ENCODE measurements at places on chromosomes 1 and 21.

- no peak for DNase-seq
These were observed 7.1 kb upstream of the ZNF697 start for GRCh38 chr1:119655154-119655553.

GRCh38 chr1:17347769-17348592 is 24.0 kb upstream of the PADI6 start:
- DNase-seq = no peak

DNA sequence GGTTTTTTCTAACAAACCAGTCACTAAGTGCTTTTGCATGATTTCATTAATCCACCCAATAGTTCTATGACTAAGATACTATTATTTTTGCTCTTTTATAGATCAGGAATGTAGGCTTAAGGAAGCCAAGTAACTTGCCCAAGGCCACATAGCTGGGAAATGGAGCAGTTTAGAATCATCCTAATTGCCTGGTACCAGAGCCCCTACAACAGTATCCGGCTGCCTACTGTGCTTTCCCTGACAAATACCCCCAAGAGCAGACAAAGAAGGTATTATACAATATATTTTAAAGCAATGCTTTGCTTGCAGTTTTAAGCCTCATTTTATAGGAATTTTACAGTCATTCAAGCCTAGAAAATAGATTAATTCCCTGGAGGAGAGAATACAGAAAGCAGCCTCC is 45.5 kb upstream of the RASAL2 start:
- DNase-seq = no peak

DNA sequence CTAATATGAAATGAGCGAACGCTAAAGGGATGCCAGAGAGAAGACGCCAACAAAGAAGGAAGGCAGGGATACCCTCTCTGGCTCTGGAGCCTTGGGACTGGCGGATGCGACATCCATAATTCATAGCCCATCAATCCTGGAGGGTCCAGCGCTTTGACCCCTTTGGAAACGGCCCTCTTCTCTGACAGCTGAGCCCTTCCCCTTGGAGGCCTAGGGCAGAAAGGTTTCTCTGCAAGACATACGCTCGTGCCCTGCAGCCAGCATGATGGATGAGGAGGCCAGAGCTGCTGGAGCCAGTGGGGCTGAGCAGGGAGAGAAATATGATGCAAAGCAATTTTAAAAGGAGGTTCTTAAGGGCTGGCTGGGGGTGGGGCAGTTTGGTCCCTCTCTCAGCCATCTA is 22.2 kb downstream of the OPTC start:
- DNase-seq = no peak

DNA sequence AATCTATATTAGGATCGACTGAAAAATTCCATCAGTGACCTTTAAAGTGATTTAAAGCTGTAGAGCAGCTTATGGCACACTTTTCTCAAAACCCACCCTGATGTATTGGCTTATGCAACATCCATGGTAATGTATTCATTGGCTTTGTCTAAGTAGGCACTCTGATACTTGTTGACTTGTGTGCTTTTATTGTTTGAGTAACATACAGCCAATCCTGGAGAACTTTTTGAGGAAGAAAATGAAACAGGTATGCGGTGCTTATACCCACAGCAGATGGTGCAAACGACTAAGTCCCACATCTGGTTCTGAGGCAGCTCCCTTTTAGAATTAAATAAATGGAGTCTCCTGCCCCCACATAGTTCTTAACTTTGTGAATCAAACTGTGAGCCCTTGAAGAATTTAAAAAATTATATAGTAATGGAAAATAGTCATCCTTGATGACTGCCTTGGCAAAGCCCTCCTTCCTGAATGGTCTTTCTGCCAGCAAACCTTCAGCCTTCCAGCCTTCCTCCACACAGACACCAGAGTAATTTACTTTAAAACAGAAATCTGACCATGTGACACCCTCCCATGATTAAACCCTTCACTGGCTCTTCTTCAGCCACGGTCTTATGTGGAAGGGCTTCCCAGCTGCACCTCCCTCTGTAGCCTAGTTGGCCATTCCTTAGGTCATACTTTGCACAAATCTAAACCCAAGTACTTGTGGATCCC is 116.0 kb downstream of the BCAR3 start:
- DNase-seq = no peak

DNA sequence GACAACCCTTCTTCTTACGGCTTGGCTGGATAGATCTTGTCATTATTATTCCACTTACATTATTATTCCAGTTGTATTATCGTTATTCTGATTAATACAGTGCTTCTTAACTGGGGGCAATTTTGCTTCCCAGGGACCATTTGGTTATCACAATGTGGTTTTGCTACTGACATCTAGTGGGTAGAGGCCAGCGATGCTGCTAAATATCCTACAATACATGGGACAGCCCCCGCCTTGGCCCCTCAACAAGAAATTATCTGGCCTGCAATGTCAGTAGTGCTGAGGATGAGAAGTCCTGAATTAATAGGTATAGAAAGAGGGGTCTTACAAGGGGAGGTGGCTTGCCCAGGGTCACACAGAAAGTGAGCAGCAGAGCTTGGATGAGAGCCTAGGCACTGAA is 105.6 kb downstream of the PTPRU start:
- no peak for DNase-seq

DNA sequence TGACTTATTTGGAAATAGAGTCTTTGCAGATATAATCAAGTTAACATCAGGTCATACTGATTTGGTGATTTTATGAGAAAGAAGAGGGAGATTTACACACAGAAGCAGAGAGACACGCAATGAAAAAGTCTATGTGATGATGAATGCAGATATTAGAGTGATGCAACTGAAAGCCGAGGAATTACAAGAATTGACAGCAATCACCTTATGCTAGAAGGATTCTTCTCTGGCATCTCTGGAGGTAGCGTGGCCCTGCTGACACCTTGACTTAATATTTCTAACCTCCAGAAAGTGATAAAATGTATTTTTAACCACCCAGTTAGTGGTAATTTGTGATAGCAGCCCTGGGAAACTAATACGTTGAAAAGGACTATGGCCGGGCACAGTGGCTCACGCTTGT is 14.2 kb upstream of the CFH start:
- DNase-seq = no peak

DNA sequence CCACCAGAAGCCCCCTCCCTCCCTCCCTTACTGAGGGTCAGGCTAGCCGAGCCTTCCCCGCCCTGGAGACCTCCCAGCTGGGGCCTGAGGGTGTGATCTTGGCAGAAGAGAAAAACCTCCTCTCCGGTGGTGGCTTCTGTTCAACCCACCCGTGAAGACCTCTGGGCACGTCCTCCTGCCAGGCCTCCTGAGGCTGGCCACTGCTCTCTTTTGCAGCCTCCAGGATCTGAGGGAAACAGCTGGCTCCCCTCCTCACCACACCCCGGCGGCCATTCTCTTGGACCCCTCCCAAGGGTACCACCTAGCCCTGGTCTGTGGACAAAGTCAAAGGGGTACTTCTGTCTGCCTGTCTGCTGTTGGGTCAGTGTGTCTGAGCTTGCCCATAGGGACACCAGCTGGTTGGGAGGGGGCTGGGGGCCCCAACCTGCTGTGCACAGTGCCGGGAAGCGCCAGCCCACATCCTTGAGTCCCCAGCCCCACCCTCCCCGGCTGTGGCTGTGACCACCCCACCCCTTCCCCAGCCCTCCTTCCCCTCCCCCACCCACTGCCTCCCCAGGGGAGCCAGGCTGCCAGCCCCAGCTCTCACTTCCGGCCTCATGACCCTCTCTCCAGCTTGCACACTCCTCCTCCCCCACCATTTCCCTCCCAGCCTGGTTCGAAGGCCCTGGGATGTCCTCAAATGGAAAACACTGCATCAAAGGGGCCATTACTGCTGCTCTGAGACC is 48.1 kb downstream of the AHDC1 start:
- no peak for DNase-seq

DNA sequence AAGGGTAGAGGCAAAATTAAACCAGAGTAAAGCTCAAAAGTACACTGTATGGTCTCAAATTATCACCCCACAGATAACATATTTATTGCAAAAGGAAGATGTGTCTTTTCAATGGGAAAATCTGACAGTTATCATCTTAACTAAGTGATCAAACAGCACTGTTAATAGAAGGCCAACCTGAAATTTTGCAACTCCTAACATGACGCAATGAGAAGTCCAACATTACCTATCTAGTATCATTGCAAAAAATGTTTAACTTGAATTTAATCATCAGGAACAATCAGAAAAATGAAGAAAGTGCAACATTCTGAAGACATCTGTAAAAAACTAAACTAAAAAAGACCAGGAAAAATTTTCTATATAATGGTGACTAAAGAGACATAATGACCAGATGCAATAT is 156.7 kb upstream of the POGK start:
- no peak for DNase-seq
